ENCODE measurements at places on chromosomes 6 and 20.

- DNase-seq = no peak
Measured at GRCh38 chr6:164570801-164571200, 738.6 kb downstream of the C6orf118 start.

GRCh38 chr6:33410711-33411631, at the start of gene PHF1:
Gene PHF1, plus strand, starts transcription at chr6:33411014. Its CDS starts 1,250 bp downstream, at chr6:33412264.
- DNase-seq = peak; percentile 61

- no peak for DNase-seq
Measured at GRCh38 chr6:167150941-167151549, 6.7 kb downstream of the GPR31 start.

GRCh38 chr6:75331151-75331550, 46.6 kb upstream of the TMEM30A start:
- no peak for DNase-seq

DNA sequence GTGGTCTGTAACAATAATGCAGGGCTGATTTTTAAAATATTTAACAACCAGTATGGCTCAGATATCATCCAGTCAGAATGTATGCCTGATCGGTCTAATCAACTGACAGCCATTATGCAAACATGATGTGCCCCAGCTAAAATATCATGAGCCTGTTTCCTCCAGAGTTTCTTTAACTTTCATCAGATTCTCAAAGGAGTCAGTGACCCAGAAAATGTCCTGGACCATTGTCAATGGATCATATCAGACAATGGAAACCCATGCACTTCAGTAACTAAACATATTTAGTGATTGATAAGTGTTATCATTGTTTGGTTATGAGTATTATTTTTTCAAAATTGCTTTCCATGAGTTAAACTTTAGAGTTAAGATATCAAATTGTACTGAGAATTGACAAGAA, 173.5 kb downstream of the LMBRD1 start:
- no peak for DNase-seq

- DNase-seq = no peak
Measured at GRCh38 chr6:32627249-32627648, 10.0 kb upstream of the HLA-DQA1 start.

- no peak for DNase-seq
Measured at GRCh38 chr6:129684323-129684884, 25.6 kb downstream of the ARHGAP18 start.

DNA sequence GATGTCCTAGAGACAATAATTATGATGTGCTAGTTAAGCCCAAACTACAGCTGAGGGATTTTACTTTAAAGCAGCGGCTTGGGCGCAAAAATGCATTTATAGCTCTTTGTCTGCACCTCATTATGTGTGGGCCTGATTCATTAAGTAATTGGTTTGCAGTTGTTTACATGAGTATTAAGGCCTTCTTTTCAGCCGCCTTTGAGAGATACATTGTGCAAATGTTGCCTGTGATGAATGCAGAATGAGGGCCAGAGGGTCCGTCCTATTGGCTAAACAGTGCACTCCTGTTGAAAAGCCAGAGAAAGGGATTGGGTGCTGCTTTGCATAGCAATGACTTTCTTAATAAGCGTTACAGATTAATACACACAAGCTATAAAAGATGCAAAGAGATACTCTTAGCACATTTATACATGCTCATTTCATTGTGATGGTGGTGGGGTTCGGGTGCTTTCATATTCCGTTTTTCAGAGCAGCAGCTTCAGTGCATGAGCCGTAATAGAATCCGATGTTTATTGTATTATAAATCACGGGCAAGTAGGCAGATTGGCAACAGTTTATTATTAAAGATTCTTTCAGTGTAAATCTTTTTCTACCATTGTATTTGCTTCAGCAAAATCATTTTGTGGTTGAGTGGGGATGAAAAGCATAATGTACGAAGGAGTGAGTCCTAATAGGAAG, 68.2 kb upstream of the XRN2 start:
- DNase-seq = no peak

GRCh38 chr6:25637211-25637610, 14.8 kb upstream of the SCGN start:
- DNase-seq = no peak

- no peak for DNase-seq
Measured at GRCh38 chr6:30782425-30783014, 38.2 kb upstream of the IER3 start.

GRCh38 chr6:27693766-27694546, 218.2 kb downstream of the OR2B2 start:
- DNase-seq = no peak

DNA sequence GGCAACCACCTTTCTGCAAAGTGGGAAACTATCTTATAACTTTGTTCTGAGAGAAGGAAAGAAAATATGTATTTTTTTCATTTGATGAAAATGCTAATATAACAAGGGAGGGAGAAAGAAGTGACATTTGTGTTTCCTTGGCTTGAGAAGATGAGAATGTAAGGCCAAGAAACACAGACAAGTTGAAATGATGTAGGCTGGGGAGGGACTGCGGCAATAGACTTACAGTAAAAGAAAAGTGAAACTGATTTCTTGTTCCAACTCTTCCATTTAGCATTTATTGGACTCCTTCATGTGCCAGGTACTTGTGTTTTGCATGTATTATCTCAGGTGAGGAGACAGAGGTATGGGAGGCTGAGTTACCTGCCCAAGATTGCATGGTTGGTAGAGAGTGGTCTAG, 130.9 kb downstream of the CARMIL1 start:
- DNase-seq = no peak

- DNase-seq = no peak
Measured at GRCh38 chr6:132495604-132496079, 17.3 kb downstream of the STX7 start.

DNA sequence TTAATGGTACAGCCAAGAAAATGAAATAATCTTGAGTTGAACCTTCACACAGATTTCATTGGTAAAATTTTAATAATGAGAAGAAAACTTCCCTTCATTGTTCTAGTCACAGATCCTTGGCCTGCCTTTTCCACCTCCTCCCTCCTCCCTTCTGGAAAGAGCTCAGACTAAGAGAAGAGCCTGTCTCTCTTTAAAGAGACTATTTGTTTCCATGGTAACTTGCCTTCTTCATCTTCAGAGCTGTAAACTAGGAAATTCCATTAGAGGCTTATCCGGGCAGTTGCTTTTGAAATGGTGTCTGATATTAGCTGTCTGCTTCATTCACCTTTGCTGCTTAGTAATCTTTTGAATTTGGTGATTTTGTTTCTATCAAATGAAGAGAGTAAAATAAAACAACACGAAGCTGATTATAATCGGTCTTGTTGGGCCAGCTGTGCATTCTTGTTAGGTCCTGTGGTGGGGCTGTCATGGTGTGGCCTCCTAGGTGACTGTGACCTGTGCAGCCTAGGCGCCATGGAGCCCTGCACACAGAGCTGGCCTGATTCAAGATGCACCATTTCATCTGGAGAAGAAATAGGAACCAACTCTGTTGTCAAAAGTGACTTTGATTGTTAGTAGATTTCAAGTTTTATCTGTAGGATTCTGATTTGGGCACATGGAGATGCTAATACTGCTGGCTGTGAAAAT, 96.7 kb downstream of the MAP3K7 start:
- DNase-seq = no peak

DNA sequence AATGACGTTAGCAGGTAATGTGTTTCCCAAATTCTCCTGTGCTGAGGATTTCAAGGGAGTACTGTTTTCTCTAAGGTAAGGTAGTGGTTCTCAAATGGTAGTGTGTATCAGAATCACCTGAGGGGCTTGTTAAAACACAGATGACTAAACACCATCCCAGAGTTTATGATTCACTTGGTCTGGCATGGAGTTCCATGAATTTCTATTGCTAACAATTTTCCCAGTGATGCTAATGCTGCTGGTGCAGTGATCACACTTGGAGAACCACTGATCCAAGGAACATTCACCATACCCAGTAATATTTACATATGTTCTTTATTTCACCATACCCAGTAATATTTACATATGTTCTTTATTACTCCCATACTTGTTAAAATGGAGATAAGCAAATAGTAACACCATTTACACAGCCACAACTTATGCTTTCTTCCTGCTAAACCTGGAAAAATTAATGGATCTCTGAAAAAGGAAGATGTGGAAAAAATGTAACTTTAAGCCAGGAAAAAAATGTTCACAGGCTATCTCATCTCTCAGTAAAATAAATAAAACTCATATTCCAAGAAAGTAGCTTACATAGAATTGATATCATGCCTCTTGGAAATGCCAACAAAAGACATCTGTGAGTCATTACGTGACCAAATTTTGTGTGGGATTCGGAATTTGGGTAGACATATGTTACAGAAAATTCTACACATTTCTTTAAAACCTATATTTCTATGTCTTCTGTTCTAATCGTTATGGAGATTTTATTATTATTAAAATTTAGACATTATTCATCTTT, 129.5 kb downstream of the MMUT start:
- no peak for DNase-seq

- DNase-seq = no peak
Measured at GRCh38 chr20:44552568-44552949, 29.8 kb upstream of the PKIG start.

GRCh38 chr20:50801747-50802125, 6.9 kb downstream of the BCAS4 start:
- DNase-seq = no peak

GRCh38 chr6:624979-625378, 31.9 kb downstream of the HUS1B start:
- no peak for DNase-seq

GRCh38 chr6:169965657-169966311, 214.4 kb downstream of the ERMARD start:
- no peak for DNase-seq

- DNase-seq = no peak
Measured at GRCh38 chr20:62496568-62497218, 20.9 kb upstream of the GATA5 start.

GRCh38 chr6:163417595-163417994, 3.1 kb downstream of the QKI start:
- DNase-seq = no peak

DNA sequence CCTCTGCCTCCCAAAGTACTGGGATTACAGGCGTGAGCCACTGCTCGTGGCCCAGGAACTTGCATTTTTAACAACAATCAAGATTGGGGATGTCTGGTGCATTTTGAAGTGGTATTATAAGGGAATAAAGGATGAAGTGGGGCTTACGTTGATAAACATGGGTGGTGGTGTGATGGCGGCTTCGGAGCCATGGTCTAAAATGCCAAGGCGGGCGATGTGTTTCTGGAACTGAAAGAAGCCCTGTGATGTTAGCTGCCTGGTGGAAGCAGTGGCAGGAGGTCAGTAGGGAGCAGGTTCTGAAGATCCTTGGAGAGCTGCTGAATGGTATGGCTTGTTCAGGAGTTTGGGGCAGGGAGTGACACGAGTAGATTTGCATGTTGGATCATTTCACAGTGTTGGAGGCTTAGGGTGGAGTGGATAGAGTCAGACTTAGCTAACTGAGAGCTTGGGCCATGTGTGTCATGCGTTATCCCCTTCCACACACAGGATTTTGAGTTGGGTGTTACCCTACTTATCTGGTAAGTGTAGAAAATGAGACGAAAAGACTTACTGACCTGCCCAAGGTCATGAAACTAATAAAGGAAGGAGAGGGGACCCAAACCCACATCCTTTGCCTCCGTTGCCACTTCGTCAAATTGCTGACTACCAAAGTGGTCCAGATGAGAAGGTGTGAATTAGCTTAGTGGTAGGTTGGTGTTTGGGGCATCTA, 1.5 kb downstream of the NELFCD start:
- no peak for DNase-seq

- no peak for DNase-seq
Measured at GRCh38 chr6:111653434-111653833, 47.8 kb upstream of the TRAF3IP2 start.

DNA sequence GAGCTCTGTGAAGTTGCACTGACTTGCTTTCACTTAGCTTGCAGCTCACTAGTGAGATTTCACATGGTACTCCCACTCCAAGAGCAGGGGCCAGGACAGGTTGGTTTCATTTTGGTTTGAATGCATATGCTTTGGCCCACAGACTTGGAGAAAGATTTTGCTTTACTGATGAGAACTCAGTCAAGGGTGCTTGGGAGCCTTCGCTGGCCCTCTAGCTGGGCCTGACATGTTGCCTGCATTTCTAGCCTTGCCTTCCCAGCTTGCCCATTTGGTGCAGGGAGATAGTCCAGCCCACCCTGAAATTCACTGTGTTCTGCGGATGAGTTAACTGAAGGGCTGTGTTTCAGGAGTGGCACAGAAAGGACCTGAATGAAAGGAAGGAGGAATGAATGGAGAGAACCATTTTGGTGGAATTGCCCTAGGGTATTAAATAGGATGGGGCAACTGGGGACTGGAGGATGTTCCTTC, 1.9 kb downstream of the SGK1 start:
- DNase-seq = no peak

DNA sequence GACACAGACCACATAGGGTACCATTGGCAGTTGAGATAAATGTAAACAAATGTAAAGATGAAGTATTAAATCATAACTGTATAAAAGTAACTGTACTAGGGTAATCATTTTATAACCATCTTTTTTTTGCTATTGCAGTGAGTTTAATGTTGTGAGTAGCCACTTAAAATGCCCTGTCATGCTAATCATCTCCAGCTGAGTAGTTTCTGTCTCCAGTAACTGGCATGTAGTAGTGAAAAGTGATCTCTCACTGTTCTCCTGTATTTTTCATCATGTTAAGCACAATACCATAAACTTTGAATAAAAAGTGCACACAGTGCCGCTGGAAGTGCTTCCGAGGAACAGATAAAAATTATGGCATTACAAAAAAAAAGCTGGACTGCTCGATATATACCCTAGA, 45.0 kb upstream of the OPRM1 start:
- no peak for DNase-seq

DNA sequence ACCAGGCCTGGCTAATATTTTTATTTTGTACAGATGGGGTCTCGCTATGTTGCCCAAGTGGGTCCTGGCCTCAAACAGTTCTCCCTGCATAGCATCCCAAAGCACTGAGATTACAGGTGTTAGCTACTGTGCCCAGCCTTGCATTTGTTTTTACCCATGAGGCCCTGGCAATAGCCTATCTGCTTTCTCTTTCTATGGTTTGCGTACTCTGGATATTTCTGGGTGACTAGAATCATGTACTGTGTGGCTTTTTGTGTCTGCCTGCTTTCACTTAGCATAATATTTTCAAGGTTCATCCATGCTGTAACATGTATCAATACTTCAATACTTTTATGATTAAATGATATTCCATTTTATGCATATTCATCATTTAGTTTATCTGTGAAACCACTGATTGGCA, 451.7 kb downstream of the GRIK2 start:
- DNase-seq = no peak

GRCh38 chr6:81777586-81778268, 25.2 kb upstream of the TENT5A start:
- DNase-seq = no peak

DNA sequence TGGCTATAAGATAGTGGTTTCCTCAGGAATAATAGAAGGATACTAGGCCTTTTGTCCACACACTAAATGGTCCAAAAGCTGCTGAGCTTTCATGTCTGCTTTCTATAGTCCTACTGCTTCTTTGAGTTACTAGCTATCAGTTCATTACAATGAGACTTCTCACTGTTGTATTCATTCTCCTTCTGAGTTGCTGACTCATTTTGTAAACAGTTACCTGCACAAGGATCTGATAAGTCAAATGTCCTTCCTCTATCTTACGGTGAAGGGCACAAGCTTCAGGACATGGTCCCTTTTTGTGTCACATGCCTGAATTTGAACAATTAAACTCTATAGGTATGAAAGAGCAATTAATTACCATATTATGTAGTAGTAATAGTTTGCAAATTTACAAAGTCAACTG, 90.5 kb downstream of the MAN1A1 start:
- no peak for DNase-seq

Measured in stimulated activated CD8-positive, alpha-beta memory T cell treated with anti-CD3 and anti-CD28 coated beads, Interleukin-12 subunit alpha, Interleukin-12 subunit beta, amount 100 ng/mL, for 1 hour (primary cell).